ENCODE measurements at places on chromosomes 1 and 21.

DNA sequence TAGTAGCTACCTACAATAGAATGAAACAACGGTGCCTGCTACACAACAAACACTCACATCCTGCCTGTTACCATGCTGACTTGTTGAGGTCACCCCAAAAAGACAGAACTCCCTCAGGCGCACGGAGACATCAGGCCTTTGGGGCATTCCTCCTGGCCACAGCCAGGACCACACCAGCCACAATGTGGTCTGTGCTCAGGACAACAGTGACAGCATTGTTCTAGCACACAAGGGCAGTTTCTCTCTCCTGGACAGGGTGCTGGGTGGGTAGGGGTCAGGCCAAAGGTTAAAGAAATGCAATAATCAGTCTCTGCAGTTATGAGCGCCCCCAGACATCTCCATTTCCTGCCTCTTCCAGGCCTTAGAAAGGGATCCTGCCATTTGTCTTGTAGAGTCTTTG is 39.5 kb downstream of the CTNNBIP1 start:
- DNase-seq: no peak

DNA sequence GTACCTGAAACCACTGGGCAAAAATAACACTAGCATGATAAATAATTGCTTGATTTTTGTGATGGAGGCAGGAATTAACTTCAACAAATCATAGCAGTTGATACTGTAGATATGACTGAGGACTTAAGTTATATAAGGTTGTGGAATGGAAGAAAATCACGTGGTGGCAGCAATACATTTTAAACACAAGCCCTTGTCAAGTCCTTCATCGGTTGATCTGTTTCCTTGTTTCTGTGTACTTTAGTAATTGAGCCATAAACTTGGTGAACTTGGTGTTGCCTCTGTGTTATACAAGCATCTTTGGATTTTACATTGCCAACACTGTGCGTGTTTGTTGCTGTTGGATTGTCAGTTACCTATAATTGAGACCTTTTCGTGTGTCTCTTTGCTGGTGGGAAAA is 114.4 kb downstream of the CAMTA1 start:
- DNase-seq: no peak

DNA sequence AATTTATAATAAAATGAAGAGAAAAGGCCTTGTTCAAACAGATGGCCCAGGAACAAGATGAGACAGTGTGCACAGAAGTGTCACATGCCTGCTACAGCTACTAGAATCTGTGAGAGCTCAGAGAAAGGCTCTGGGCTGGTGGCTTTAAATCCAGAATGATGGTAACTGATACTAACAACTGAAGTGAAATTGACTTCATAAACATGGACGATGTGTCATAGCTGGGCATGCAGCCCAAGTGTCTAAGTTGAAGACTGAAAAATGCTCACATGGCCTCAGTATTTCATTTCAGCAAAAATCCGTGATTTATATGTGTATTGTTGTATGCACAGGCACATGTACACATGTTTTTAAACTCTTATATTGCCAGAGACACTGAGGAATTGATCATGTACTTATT is 208.3 kb upstream of the RUNX1 start:
- DNase-seq: no peak

- DNase-seq: no peak
Observed at GRCh38 chr21:42250422-42251403, 31.8 kb downstream of the ABCG1 start.

- peak; percentile 62 for DNase-seq
Observed at GRCh38 chr1:227934476-227935313, 13.0 kb downstream of the WNT9A start.

DNA sequence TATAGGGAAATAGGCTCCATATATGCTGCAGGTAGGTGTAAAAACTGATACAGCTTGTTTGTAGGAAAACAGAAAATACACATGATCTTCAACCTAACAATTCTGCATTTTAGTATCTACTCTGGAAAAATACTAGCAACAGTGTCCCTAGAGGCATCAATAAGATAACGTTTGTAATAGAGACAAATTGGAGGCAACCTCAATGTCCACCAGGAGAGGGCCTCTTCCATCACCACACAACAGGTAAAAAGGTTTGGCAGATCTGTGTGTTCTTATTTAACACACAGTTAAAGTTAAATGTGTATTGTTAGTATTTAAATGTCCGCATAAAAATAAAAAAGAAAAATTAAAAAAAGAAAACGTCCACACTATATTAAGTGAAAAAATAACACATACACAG is 5.4 kb downstream of the EIF2D start:
- DNase-seq: no peak

DNA sequence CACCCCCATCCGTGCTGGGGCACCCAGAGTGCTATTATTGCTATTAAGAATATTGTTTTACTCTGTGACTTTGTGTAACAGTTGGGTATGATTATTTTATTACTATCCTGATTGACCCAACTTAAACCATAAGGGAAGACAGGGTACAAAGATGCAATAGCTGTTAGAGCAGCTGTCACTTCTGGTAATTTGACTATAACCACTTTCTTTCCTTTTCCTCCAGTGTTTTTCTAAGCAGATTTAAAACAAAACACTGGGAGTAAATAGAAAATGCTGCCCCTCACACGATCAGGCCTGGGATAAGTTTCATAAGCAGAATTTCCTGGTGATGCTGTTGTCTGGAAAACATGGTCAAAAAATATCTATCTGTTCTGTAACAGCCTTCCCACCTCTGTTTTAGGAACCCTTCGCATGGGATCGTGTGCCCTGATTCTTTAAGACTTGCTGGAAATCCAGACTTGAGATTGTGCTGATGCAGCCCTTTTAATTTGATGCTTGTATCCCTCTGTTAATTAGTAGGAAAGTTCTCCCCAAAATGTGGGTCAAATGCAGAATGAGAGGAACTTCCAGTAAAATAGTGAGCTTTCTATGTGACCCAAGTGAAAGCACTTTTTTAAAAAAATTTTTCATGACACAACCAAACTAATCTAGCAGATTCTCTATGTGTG is 165.3 kb downstream of the FMN2 start:
- no peak for DNase-seq

- peak; percentile 79 for DNase-seq
Observed at GRCh38 chr1:89941110-89941766, 53.7 kb upstream of the ZNF326 start.

- no peak for DNase-seq
Observed at GRCh38 chr1:110112656-110113055, 413 bp downstream of the UBL4B start.

- DNase-seq: peak; percentile 3
Observed at GRCh38 chr1:98405581-98406074, 255.9 kb upstream of the SNX7 start.

GRCh38 chr1:117757668-117758067 is 151.8 kb downstream of the TENT5C start:
- DNase-seq: no peak

DNA sequence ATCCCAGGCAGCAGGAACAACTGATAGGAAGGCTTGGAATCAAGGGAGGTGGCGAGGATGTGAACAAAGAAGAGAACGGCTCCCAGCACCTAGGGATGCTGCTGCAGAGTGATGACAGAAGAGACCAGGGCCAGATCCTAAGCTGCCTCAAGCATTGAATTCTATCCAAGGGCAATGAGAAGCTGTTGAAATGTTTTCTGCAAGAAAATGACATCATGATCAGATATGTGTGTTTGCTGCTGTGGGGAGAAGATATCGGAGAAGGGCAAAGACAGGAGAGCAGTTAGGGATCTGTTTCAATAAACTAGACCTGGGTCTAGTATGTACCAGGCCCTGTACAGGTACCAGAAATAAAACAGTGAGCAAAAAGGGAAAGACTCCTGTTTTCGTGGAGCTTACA is 194.7 kb upstream of the RAB4A start:
- DNase-seq: no peak

DNA sequence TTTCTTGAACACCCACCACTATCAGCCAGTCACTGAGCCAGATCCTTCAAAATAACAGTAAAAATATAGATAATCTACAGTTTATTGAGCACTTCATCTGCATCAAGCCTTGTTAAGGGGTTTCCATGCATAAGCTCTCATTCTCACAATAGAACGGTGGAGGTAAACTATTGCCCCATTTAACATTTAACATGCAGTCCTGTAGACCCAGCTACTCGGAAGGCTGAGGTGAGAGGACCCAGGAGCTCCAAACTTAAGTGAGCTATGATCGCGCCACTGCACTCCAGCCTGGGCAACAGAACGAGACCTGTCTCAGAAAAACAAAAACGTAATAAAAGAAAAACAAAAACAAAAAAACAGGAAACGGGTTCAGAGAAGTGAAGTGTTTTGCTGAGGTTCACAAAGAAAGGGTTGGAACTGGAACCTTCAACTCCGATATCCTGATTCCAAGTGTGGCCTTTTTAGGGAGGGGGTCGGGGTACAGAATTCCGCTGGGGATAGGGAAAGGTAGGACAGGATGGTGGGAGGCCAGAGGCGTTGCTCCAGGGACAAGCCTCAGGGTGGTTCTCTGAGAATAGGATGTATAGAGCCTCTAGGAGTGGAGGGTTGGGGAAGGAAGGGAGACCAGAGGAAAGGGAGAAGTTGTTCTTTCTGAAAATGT is 11.6 kb upstream of the SESN2 start:
- DNase-seq: no peak

DNA sequence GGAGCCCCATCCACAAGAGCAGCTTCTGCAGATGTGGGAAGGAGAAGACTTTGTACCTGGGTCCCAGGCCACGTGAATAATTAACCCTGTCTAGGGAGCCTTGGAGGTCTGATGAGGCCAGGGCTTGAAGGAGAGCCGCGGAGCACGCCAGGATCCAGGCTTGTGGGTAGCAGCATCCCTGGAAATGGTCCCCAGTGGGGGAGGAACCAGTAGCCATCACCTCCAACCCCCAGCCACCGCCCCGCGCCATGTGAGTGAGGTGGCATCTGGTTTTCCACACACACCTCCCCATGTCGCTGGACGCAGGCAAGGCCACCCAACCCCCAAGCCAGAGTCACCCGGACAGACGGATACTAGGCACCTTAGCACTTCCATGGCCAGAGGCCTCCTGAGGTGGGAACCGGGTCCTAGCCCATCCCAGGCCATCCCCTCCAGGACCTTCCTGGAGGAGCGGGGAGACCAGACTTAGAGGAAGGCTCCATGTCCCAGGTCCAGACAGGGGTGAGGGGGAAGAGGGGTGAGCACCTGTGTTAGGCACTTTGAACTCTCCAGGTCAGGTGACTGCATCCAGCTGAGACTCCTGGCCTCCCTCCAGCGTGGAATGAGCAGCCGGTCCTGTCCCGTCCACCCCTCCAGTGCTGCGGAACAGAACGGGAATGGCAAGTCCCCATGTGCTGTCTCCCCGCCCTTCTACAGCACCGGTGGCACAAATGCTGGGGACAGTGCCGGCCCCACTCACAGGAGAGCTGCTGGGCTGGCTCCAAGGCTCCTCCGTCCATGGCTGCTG is 53.2 kb downstream of the RIPK4 start:
- no peak for DNase-seq

DNA sequence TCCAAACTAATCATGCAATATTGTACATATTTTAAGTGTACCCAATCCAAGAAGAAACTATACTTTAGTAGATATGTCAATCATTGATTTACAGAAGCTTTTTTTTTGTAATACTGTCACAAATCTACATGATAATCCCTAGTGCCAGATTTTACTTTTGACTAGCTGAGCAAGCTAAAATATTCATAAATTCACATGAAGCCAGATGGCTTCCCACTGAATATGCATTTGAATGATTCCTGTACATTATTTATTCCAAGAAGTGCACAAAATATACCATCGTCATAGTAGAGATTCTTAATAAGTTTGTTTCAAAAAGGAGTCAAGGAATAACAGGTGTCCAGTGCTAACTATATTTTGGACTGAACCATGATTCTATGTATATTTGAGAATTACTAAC is 17.2 kb downstream of the FPGT start:
- DNase-seq: no peak

- DNase-seq: peak; percentile 97
Observed at GRCh38 chr1:247407180-247407616, 8.8 kb upstream of the NLRP3 start.

DNA sequence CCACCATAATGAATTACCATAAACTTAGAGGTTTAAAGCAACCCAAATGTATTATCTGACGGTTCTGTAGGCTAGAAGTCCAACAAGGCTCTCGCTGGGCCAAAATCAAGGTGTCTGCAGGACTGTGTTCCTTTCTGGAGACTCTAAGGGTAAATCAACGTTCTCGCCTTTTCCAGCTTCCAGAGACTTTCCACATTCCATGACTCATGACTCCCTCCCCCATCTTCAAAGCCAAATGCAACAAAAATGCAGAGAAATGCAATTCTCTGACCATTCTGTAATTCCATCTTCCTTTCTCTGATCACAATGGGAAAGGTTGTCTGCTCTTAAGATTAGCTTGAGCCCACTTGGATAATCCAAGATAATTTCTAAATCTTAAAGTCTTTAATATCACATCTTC is 287.1 kb downstream of the LTN1 start:
- DNase-seq: no peak

DNA sequence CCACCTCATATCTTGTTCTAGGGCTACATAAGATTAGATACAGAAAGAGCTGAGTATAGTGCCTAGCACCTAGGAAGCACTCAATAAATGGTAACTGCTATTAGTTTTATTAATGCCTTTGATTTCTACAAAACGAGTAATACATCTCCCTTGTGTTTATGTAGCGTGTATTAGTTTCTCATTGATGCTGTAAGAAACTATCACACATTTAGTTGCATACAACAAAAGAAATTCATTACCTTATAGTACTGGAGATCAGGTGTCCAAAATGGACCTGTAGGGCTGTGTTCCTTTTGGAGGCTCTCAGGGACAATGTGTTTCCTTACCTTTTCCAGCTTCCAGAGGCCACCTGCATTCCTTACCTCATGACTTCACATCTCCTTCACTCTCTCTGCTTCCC is 961 bp upstream of the ERO1B start:
- no peak for DNase-seq

- DNase-seq: peak; percentile 82
Observed at GRCh38 chr1:183892351-183892793, 87.5 kb downstream of the RGL1 start.

DNA sequence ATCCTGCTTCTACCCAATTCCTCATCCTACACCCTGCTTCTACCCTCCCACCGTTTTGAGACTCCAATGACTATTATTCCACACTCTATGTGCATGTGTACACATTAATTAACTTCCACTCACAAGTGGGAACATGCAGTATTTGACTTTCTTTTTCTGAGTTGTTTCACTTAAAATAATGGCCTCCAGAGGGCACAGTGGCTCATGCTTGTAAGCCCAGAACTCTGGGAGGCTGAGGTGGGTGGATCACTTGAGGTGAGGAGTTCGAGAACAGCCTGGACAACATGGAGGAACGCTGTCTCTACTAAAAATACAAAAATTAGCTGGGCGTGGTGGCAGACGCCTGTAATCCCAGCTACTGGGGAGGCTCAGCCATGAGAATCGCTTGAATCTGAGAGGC is 464.8 kb downstream of the PTBP2 start:
- DNase-seq: no peak

DNA sequence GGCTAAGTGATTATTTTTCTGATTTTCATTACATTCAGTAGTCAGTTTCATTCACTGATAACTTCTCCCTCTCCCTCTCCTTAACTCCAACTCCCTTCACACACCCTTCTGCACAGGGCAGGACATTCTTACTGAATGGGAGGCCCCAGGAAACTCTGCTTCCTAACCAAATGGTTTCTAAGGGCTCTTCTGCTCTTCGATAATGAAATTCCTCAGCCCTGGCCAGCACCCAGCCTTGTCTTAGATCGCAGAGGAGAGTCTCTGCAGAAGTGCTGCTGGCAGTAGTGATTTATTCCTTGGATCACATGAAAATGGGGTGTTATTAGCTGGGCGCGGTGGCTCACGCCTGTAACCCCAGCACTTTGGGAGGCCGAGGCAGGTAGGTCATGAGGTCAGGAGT is 16.4 kb downstream of the PLEKHM2 start:
- no peak for DNase-seq

- no peak for DNase-seq
Observed at GRCh38 chr1:226788965-226789364, 49.9 kb upstream of the ITPKB start.

Measured in inflammatory macrophage treated with lipopolysaccharide for 4 hours (primary cell).